ENCODE measurements at places on chromosomes 2 and 18.
A peak's percentile ranks its signal among the peaks of the same experiment; 100 is the strongest.

GRCh38 chr2:190277234-190278112 is 42.2 kb downstream of the HIBCH start:
- DNase-seq: no peak

DNA sequence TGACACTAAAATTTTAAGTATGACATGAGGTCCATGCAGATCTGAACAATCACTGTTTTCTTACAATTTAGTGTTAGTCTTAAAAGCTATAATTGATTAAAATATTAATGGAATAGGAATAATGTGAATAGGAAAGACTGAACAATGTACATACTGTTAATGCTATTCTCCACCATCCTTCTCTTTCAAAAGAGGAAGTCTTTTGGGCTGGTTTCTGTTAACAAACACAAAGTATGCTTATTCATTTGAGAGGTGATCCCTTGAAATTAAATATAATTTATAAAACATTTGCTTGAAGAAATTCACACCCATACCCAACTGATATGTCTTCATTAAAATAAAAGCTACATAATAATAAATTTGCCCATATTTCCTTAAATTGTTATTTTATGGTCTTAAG is 2.3 kb downstream of the STPG4 start:
- DNase-seq: no peak

DNA sequence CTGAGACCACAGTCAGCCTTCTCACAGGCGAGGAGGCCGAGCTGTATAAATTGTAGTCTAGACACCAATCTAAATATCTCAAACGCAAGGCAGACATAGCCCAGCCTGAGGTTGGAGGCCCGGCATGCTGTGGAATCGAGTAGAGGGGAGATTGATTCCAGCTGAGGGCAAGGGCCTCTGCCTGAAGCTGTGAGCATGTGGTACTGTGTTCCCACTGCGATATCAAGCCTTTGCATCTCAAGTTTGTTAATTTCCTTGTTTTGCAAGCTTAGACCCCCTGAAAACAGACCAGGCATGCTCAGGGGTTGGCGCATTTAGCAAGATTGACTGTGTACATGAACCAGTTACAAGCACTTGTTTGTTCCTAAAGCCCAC is 65.1 kb upstream of the FOSL2 start:
- DNase-seq: no peak

- DNase-seq: no peak
Measured at GRCh38 chr2:199118673-199119112, 339.0 kb downstream of the SATB2 start.

DNA sequence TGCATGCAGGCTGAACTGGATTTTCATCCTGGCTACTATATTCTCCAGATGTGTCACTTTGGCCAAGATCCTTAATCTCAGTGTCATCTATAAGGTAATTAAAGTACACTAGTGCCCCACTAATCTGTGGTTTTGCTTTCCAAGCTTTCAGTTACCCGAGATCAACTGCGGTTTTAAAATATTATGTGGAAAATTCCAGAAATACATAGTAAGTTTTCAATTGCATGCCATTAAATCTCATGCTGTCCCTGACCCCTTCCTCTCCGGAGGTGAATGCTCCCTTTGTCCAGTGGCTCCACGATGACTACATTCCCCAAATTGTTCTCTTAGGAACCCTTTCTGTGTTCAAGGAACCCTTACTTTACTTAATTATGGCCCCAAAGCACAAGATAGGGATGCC is 5.3 kb upstream of the TYMS start:
- DNase-seq: no peak

DNA sequence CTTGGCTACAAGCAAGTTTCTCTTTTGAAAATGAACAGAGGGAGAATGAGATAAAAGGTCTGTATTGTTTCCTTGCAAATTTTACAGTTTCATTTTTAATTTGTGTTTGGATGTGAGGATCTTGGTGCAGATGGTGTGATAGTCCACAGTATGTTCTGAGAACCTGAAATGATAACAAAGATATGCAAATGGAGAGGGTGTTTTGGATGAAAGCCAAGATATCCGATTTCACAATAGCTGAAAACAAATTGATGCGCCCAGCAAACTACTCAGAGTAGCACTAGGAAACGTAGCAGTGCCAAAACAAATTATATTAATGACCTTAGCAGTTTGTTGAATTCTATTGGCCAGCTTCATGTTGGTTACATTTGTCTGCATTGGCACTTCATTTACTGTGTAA is 683.5 kb downstream of the TMEM182 start:
- no peak for DNase-seq

GRCh38 chr2:231926180-231926741 is at the start of gene NPPC:
NPPC (minus strand) TSS chr2:231926396; CDS start chr2:231926249, 147 bp downstream.
- DNase-seq: peak; percentile 85

GRCh38 chr18:13574761-13575160 is 151.6 kb downstream of the FAM210A start:
- no peak for DNase-seq

DNA sequence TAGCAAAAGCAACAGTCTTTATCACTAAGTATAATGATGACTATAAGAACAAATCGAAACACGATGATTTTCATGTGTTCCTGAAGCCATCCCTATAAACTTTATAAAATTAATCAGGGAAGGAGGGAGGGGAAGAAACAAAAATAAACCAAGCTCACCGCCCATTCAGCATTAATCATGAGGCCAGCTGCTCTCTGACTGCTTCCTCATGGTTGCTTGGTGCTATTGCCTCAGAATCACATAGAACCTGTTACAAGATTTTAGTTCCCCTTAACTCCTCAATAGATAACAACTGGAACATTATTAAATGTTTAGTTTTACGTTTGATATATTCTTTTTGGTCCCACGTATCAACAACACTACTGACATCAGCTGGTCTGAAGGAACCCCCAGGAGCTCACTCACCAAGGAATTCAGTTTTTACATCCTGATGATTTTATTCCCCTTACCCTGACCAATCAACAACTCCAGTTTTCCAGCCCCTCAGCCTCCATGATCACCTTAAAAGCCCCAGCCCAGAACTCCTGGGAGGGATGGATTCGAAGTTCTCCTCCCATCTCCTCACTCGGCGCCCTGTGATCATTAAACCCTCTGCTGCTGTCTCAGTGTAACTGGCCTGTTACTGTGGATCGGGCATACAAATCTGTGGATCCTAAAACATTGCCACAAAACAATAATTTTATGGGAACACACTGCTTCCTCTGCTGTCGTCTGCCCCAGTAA is 10.6 kb upstream of the HNRNPLL start:
- DNase-seq: no peak
